ENCODE measurements at places on chromosomes 16 and 17. TPM values are rescaled to one million over a fixed set of nuclear protein-coding genes. Genes with fewer than 3 reads are reported as not detected.

- peak; percentile 50 for DNase-seq
These were observed 19.1 kb downstream of the OSBPL7 start for GRCh38 chr17:47802341-47803022.

- DNase-seq = no peak
These were observed 126.6 kb downstream of the CMIP start for GRCh38 chr16:81571175-81571574.

GRCh38 chr17:6512552-6512951 lies 43.8 kb downstream of the PITPNM3 start:
- DNase-seq = no peak

CNGB1 gene
- not detected for total RNA-seq

TMEM235 gene
- not detected for total RNA-seq

DNA sequence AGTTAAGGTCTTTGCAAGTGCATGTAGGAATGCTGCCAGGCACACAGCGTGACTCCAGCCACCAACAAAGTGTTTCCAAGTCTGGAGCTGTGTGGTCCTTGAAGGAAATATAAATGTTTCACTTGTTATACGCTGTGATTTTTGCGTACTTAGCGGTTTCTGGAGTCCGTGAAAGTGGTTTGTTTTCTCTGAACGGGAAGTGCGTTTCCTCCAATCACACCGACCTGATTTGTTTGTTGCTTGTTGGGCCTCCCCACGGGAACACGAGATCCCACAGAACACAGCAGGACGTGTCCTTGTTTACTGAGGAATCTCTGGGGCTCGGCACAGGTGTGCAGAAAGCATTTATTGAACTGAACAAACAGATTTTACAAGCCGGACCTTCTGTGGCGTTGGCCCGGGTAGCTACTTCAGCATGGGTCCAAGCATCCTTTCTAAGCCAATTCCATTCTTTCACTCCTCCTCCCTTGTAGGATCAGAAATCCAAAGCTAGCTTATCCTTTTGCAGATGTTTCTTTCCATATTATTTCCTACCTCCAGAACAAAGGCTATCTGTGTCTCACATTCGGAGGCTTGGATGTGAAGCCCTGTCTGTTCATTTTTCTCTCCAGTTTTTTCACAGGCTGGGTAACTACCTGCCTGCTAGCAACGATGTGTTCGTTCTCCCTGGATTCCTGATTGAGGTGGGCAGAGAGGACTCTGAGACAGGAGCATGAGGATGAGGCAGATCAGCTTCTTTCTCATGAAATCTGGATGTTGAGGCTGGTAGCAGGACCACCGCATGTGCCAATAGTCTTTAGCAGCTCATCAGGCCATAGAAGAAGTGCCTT lies 44.6 kb downstream of the ABAT start:
- no peak for DNase-seq

ACSF3 gene
- total RNA-seq = 13.1 TPM

DNA sequence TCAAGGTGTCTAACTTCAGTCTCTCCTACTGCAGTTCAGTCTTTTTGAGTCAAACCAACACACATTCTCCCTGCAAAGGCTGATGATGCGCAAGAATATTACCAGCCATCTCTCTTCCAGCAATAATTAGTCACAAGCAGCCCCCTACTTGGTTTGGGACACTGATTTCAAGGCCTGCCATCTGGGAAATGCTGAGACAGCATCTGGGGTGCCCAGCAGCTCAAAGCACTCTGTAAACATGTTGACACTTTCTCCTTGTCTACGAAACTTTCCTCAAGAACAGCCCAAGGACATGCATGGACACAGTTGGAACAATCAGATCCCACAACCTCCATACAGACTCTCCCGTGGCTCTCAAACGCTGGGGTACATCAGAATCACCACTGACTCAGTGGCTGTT lies 149.2 kb upstream of the RPL38 start:
- no peak for DNase-seq

GRCh38 chr17:64125937-64126336 lies 4.0 kb downstream of the ERN1 start:
- DNase-seq = no peak

- DNase-seq = no peak
These were observed 52.6 kb downstream of the PIMREG start for GRCh38 chr17:6496640-6497441.

DNA sequence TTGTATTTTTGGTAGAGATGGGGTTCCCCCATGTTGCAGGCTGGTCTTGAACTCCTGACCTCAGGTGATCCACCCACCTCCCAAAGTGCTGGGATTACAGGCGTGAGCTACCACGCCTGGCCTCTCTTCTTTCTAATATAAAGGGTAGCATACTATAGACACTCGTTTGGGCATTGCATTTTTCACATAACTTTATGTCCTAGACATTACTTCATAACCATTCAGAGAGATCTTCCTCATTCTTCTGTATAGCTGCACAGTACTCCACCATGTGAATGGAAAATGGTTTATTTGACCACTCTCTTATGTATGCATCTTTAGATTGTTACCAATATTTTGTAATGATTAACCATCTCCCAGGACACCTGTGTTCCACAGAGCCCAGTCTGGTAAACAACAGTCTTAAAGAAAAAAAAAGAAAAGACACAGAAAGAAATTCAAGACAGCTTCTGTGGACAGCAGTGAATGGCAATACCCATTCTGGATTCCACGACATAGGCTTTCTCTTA lies 42.1 kb downstream of the TK2 start:
- no peak for DNase-seq

GRCh38 chr17:7478276-7479212 lies 887 bp downstream of the ZBTB4 start:
- no peak for DNase-seq

MMP28 gene
- total RNA-seq = 0.40 TPM

GRCh38 chr16:73172973-73173709 lies 125.2 kb upstream of the ZFHX3 start:
- no peak for DNase-seq

- no peak for DNase-seq
These were observed 12.3 kb downstream of the GPT2 start for GRCh38 chr16:46896314-46896968.

OR1A1 gene
- not detected for total RNA-seq

ZNF18 gene
- 10.6 TPM for total RNA-seq

SLC35G6 gene
- not detected for total RNA-seq

- no peak for DNase-seq
These were observed 1.9 kb upstream of the PRRT2 start for GRCh38 chr16:29809850-29810698.

GRCh38 chr16:47523342-47524006 lies 62.3 kb downstream of the PHKB start:
- DNase-seq = no peak

MIS12 gene
- total RNA-seq = 19.9 TPM

MAPT gene
- 0.36 TPM for total RNA-seq

- no peak for DNase-seq
These were observed 5.0 kb downstream of the ARHGEF15 start for GRCh38 chr17:8314797-8315763.

DNA sequence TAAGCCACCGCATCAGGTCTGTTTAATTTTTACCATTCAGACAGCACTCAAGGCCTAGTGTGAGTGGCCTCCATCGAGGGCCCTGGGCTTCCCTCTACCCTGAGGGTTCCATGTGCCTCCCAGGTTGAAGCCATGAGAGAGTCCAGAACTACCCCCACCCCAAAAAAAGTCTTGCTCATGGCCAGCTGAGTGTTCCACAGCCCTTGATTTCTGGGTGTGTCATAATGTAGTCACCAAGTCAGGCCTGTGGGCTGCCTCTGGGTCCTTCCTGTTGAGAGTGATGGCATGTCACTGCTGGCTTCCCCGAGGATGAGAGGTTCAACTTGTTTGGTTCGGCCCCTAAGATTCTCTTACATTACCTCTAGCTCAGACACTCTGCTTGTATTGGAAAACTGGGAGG lies 100.6 kb downstream of the PITPNC1 start:
- peak; percentile 71 for DNase-seq

GRCh38 chr17:66702106-66702936 lies 132.6 kb upstream of the CACNG5 start:
- no peak for DNase-seq

ATP2C2 gene
- total RNA-seq = not detected

DNA sequence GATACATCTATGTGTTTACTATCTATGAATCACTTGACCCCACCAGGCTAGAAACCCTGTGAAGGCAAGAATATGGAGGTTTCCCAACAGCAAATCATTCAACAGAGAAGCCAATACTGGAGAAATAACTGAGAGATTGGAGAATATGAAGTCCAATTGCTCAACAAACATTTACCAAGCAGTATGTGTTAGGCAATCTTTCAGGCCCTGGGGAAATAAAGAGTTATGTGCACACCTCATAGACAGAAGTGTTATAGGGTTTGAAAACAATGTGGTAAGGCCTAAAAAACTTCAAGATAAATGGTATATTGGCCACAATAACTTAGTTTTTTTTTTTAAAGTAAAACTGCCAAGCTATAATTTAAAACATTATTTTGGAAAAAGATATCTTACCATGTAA lies 1245.8 kb downstream of the CDH11 start:
- DNase-seq = no peak

DNA sequence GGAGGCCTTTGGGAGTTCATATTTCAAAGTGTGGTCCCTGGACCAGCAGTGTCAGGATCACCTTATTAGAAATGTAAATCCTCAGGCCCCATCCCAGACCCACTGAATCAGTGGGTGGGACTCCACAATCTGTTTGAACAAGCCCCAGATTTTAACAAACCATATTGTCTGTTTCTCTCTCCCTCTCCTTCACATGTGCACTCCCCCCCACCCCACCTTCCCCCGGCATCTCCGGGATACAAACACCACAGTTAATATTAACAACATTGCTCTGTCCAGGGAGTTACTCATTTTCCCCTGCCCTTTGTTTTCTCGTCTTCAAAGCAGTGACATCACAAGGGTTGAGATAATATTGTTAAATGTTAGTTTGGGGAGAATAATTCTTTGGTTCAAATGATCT lies 127.3 kb downstream of the KATNIP start:
- no peak for DNase-seq

SLC25A39 gene
- total RNA-seq = 89.0 TPM

DNA sequence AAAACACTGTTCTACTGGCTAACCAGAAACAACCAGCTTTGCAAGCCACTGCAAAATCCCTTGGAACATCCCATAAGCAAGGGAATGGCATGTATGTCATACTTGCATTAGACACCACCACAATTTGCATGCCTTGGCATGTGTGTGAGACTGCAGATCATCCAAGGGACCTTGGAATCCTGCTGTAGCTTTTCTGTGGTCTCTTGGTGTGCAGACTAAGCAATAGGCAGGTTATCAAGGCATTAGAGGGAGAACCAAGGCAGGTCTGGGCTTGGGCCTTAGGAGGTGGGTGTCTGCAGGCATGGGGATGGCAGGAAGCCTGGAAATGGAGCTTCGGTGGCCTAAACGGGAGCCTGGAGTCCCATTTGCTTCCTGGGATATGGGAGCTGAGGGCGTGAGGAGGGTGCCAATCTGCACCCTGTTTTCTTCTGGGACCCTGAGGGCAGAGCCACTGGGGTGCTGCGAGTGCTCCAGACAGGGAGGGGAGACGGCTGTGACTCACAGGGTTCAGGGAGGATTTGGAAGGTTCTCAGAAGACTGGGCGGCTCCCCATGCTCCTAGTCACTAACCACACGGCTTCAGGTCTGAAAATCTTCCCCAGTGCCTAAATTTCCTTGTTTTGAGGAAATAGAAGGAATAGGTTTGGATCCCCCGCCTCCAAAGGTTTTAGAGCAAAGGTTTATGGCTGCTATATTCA lies 36.6 kb downstream of the FAM20A start:
- no peak for DNase-seq

- no peak for DNase-seq
These were observed 17.5 kb upstream of the MLKL start for GRCh38 chr16:74718140-74718539.

ADAM11 gene
- total RNA-seq = not detected

- peak; percentile 86 for DNase-seq
These were observed 18.5 kb upstream of the NAGLU start for GRCh38 chr17:42517516-42517915.

CSF3 gene
- 0.29 TPM for total RNA-seq

GJC1 gene
- 15.7 TPM for total RNA-seq

NOL3 gene
- total RNA-seq = 14.7 TPM
